ENCODE measurements at places on chromosomes 6 and 20.

- H3K4me1 ChIP-seq: no peaks in the 10 kb centered on the region
- DNase-seq: no peak
- no peaks in the 10 kb centered on the region for H3K27me3 ChIP-seq
- H3K36me3 ChIP-seq: no peaks in the 10 kb centered on the region
These were observed 301.3 kb upstream of the JARID2 start for GRCh38 chr6:14944593-14944992.

- no peak overlapping the region for H3K4me3 ChIP-seq
- no peak for DNase-seq
- H3K36me3 ChIP-seq: no peaks in the 10 kb centered on the region
These were observed 920.1 kb upstream of the FLRT3 start for GRCh38 chr20:15257569-15257870.

GRCh38 chr6:149913540-149914240, 9.2 kb downstream of the RAET1G start:
- H3K36me3 ChIP-seq: no peaks in the 10 kb centered on the region
- no peaks in the 10 kb centered on the region for H3K4me1 ChIP-seq
- H3K27ac ChIP-seq: no peak overlapping the region

DNA sequence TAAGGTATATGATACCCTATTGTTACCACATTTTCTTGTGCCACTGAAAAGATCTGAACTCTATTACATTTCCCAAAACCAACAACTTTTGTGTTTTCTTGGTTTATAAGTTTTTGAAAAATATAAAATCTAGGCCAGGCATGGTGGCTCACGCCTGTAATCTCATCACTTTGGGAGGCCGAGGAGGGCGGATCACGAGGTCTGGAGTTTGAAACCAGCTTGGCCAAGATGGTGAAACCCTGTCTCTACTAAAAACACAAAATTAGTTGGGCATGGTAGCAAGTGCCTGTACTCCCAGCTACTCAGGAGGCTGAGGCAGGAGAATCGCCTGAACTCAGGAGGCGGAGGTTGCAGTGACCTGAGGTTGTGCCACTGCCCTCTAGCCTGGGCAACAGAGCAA, 34.3 kb downstream of the SAMHD1 start:
- peaks cover 54% of the 10 kb centered on the region for H3K36me3 ChIP-seq
- H3K4me3 ChIP-seq: no peak overlapping the region
- no peak overlapping the region for H3K27ac ChIP-seq

DNA sequence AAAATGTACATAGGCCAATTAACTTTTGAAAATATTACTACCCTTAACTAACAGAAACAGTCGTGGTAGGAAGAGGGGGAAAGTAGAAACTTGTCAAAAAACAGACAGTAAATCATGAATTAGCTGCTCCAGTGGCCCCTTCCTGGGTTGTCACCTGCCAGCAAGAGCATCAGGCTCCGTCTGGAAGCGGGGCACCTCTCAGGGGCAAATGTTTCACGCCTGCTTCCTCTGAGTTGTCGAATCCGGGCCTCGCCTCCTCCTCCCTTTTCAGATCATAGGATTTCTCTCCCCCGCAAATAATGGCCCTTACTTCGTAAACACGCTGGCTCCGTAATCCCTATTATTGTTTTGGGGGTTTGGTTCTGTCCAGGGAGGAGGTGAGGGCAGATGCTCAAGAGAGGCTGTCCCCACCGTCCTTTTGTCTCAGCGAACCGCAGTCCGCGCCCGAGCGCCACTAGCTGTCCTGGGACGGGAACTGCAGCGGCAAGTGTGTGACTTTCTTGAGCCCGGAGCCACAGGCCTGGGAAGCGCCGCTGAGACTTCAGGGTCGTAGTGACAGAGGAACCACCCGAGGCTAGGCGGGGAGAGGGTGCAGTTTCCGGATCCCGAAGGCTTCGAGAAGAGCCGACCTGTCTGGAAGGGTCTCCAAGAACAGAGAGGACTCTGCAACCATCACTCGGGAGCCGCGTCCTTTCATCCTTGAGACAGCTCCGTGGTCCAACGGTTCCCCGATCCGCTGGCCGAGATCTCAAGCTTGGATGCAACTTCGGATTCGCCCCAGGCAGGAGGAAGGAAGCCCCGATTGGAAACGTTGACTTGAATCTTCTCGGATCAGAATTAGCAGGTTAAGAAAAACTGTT, 214.5 kb upstream of the ZNF184 start:
- peak overlapping the region; percentile 69 for H3K4me3 ChIP-seq
- H3K36me3 ChIP-seq: no peaks in the 10 kb centered on the region
- H3K27me3 ChIP-seq: peaks cover 4% of the 10 kb centered on the region
- H3K27ac ChIP-seq: no peak overlapping the region
- peaks cover 6% of the 10 kb centered on the region for H3K4me1 ChIP-seq

DNA sequence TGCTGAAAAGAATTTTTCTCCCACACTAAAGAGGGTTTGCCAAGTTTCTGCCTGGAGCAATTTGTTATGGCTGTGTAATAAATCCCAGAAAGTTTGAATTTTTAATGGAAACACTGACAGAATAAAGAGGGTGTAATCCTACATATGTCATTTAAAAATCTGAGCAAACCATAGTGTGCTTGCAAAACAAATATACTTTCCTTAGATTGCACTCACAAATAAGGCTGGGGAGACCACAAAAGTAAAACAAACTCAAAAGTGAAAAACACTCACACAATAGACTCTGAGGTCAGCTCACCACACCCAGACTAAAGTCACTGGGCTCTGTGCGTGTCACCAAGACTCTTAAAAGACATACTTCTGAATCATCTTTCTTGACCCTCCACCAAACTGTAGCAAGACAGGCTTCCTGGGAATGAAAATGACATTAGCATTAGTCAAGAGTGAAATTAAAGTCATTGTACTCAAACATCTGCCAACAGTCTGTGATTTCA, 4.8 kb upstream of the ATXN1 start:
- H3K36me3 ChIP-seq: no peaks in the 10 kb centered on the region
- no peak overlapping the region for H3K27ac ChIP-seq
- no peak for DNase-seq
- H3K27me3 ChIP-seq: no peaks in the 10 kb centered on the region
- H3K4me3 ChIP-seq: no peak overlapping the region

GRCh38 chr20:39960522-39961428, 728.3 kb downstream of the MAFB start:
- no peak overlapping the region for H3K4me3 ChIP-seq
- H3K4me1 ChIP-seq: peaks cover 11% of the 10 kb centered on the region
- H3K27me3 ChIP-seq: no peaks in the 10 kb centered on the region
- DNase-seq: no peak
- H3K36me3 ChIP-seq: no peaks in the 10 kb centered on the region
- H3K27ac ChIP-seq: no peak overlapping the region

- no peaks in the 10 kb centered on the region for H3K4me1 ChIP-seq
- H3K36me3 ChIP-seq: no peaks in the 10 kb centered on the region
- no peaks in the 10 kb centered on the region for H3K27me3 ChIP-seq
- DNase-seq: no peak
- H3K4me3 ChIP-seq: no peak overlapping the region
These were observed 346.9 kb downstream of the LMBRD1 start for GRCh38 chr6:69449887-69450286.

DNA sequence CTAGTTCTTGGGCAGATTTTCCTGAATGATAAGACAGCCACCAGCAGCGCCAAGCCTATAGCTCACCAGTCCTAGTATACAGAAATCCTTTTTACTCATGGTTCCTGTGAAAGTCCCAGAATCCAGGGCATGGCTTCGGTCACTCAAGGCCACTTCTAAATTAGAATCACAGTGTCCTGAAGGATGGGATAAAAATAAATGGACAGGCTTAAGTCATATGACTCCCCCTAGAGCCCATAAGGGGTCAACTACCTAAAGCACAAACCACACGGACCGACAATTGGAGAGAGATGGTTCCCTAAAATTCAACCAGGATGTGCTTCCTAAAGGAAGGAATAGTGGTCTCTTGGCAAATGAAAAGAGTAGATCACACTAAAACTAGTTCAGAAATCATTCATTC, 404.1 kb upstream of the PLCB4 start:
- H3K36me3 ChIP-seq: no peaks in the 10 kb centered on the region
- no peak overlapping the region for H3K27ac ChIP-seq
- H3K4me3 ChIP-seq: no peak overlapping the region
- H3K27me3 ChIP-seq: no peaks in the 10 kb centered on the region

- H3K4me3 ChIP-seq: no peak overlapping the region
- no peaks in the 10 kb centered on the region for H3K36me3 ChIP-seq
- H3K27me3 ChIP-seq: no peaks in the 10 kb centered on the region
- DNase-seq: no peak
These were observed 41.0 kb downstream of the PHF3 start for GRCh38 chr6:63676412-63677114.

DNA sequence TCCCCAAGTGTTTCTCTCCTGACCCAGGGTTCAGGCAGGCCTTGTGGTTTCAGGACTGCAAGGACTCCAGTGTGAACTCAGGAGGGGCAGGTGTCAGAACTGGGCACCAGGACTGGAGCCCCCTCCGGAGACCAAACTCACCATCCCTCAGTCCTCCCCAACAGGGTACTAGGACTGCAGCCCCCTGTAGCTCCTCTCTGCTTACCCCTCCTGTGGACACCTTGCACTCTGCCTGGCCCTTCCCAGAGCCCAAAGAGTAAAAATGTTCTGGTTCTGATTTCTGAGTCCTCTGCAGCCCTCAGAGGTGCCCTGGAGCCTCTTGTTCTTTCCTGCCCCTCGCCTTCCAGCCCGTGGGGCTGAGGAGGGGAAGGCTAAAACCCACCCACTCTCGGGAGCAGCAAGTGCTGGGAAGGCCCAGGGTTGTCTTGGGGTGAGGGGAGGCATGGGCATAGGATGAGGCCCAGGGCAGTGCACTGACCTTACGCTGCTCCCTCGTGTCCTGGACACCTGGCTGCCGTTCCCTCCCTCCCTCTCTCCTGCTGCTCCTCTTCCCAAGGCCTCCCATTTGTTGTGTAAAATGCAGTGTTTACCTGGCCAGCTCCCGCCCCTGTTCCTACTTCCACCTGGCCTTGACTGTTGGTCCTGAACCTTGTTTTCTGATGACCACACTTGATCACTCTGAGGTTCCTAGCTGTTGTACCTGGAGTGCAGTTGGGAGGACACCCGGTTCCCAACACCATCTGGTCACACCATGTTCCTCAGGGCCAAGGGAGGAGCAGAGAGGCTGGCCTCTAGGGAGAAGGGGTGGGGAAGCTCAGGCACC, 9.9 kb downstream of the CNPY3 start:
- DNase-seq: no peak
- H3K27ac ChIP-seq: no peak overlapping the region
- H3K4me1 ChIP-seq: no peaks in the 10 kb centered on the region
- H3K4me3 ChIP-seq: no peak overlapping the region

Data from thoracic aorta (tissue), 2 donors.